Bladder microvascular endothelial cell (primary cell): ENCODE measurements at places on chromosomes 13 and 19. TPM values are rescaled to one million over a fixed set of nuclear protein-coding genes. Genes with fewer than 3 reads are reported as not detected.

Gene VSTM2B
- not detected in 2 replicates for total RNA-seq

Gene UBE2L5
- not detected in 2 replicates for total RNA-seq

Gene LILRA1
- not detected in 2 replicates for total RNA-seq

Gene SPACA4
- total RNA-seq: not detected in 2 replicates

Gene WDR88
- not detected in 2 replicates for total RNA-seq

Gene CLEC4M
- total RNA-seq: 0.44 TPM in 1 of 2 replicates, not detected in the other

Gene MAST1
- 0.16 and 1.0 TPM in 2 replicates for total RNA-seq

Gene CNN1
- 0.63 and 1.9 TPM in 2 replicates for total RNA-seq

Gene LYPD5
- total RNA-seq: 0.19 and 0.32 TPM in 2 replicates

Gene MYO16
- under 0.01 and 0.06 TPM in 2 replicates for total RNA-seq

Gene EEF1AKMT1
- 7.8 and 10.0 TPM in 2 replicates for total RNA-seq

Gene LAIR1
- not detected in 2 replicates for total RNA-seq

Gene OR10H1
- total RNA-seq: not detected in 2 replicates

Gene KLF1
- total RNA-seq: 0.06 TPM in 1 of 2 replicates, not detected in the other

Gene MYH14
- total RNA-seq: 0.38 TPM in 1 of 2 replicates, not detected in the other

Gene CPB2
- total RNA-seq: not detected in 2 replicates

Gene CYP4F22
- not detected in 2 replicates for total RNA-seq

Gene DGKH
- total RNA-seq: 14.6 and 36.6 TPM in 2 replicates

Gene SRRM5
- total RNA-seq: 0.06 TPM in 1 of 2 replicates, not detected in the other

Gene ZNF492
- total RNA-seq: 0.57 and 0.65 TPM in 2 replicates

Gene NOVA2
- 4.7 and 12.7 TPM in 2 replicates for total RNA-seq

Gene NLRP4
- not detected in 2 replicates for total RNA-seq

Gene PDE4C
- 0.16 and 0.25 TPM in 2 replicates for total RNA-seq

Gene MEIS3
- total RNA-seq: 0.13 and 0.65 TPM in 2 replicates

Gene MAMSTR
- 0.16 and 0.25 TPM in 2 replicates for total RNA-seq

Gene PRR36
- total RNA-seq: 0.13 TPM in 1 of 2 replicates, not detected in the other

Gene PRTN3
- total RNA-seq: not detected in 2 replicates

Gene TPP2
- total RNA-seq: 32.2 and 58.3 TPM in 2 replicates

Gene SIGLEC8
- not detected in 2 replicates for total RNA-seq

Gene ZNF443
- 4.0 and 9.0 TPM in 2 replicates for total RNA-seq

Gene ZNF665
- 1.6 and 2.3 TPM in 2 replicates for total RNA-seq

Gene SLITRK6
- not detected in 2 replicates for total RNA-seq

Gene PSG6
- total RNA-seq: not detected in 2 replicates

Gene TBXA2R
- 1.1 and 2.1 TPM in 2 replicates for total RNA-seq

Gene DDA1
- total RNA-seq: 14.4 and 38.8 TPM in 2 replicates

Gene FUT3
- total RNA-seq: not detected in 2 replicates

Gene ARMC6
- total RNA-seq: 43.5 and 70.7 TPM in 2 replicates

Gene KLK3
- 0.16 TPM in 1 of 2 replicates, not detected in the other for total RNA-seq

Gene ACTN4
- 271 and 808 TPM in 2 replicates for total RNA-seq

Gene C5AR2
- total RNA-seq: not detected in 2 replicates

Gene ICAM5
- total RNA-seq: 0.16 and 0.25 TPM in 2 replicates

Gene SOX1
- total RNA-seq: not detected in 2 replicates

Gene CRLF1
- total RNA-seq: under 0.01 and 0.31 TPM in 2 replicates

Gene CPT1C
- 22.8 and 24.9 TPM in 2 replicates for total RNA-seq

Gene ACER1
- not detected in 2 replicates for total RNA-seq

Gene RDH8
- total RNA-seq: not detected in 2 replicates

Gene PSG11
- total RNA-seq: not detected in 2 replicates

Gene CYP2F1
- not detected in 2 replicates for total RNA-seq

Gene SYT5
- not detected in 2 replicates for total RNA-seq

Gene PSMD8
- 200 and 216 TPM in 2 replicates for total RNA-seq

Gene IRGC
- not detected in 2 replicates for total RNA-seq

Gene ZNF471
- 1.1 and 2.9 TPM in 2 replicates for total RNA-seq

Gene FCAR
- not detected in 2 replicates for total RNA-seq
